ENCODE measurements at places on chromosomes 3 and 15.

DNA sequence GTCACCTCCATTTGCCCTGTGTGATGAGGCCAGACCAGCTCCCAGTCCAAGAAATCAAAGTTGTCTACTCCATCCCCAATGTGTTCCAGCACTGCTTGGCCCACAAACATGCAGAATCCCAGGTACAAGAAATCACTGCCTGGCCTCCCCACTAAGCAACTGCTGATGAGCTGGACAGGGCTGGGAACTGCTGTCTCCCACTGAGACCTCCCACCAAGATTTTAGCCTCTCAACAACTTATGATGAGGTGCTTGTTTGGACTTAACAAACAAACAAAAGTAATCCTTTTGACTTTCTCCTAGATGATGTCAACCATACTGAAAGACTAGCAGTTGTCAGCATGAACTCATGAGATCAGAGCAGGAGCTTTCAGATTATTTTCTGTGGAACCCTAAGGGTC, 260.1 kb upstream of the UBE2E2 start:
- no peak for DNase-seq

DNA sequence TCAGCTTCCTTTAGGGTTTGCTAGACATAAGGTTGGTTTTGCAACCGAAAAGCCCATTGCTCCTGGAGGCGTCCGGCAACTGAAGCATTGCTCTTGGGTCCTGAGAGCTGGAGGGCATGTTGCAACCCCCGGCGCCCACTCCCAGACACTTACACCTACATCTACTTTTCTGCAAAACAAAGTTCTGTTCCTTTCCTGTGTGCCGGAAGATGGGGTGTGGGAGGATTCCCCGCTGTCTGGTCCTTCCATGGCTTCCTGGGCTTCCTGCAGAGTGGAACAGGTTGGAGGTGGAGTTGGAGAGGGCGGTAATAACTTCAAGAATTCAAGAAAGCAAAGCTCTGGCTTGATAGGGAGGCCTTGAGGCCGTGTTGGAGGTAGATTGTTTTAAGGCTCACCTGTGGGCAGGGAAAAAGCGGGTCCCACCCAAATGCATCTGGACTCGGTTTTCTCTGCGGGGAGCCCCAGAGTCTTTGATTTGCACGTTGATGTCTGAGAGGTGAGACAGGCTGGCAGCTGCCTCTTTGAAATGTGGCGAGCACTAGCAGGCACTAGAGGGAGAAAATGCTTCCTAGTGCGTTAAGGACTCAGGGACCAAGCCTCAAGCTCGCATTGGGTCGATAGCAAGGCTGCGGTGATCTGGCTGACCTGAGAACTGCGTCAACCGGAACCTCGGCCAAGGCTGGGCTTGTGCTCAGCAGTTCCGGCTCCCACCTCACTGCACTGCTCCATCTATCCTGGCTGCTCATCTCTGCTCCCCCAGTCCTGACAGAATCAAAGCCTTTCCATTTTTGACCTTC, 39.5 kb downstream of the NR2F2 start:
- DNase-seq = no peak

DNA sequence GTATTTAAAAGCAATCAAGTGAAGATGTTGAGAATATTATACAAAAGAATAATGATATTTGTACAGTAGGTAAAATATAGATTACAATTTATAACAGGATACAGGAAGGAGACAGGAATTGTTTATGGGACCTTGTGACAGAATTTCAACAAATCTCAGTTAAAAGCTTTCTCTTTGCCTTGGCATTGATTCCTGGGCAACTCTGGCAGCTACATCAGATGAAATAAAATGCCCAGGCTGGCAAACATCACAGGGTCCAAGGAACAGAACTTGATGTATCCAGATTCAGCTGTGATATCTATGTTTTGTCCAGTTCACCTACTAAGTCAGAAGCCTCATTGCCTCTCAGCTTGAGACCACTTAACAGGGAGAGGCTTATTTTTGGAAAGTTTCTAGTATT, 473.1 kb downstream of the MCTP2 start:
- no peak for DNase-seq

DNA sequence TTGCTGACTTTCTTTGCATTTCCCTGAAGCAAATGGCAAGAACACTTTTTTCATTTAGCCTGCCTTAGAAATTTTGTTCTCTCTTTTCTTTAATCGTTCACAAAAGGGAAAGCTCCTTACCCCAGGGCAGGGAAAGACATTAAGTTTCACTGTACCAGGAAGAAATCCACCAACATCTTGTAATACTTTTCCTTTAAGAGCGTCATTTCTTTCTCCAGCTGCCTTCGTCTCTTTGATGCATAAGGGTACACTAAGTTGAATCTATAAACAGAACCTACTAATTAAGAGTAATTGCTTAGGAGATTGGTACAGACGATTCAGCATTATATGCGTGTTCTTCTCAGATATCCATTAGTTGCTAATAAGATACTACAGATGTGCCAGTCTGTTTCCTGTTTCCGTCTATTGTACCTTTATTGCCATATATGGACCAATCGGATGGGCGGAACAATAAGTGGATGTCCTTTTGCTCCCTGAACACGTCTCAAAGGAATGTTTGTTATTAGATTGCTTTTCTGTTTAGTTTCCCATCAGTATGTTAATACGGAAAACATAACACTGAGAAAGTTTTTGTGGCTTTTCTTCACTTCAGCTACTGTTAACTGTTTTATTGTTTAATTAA, 276.7 kb upstream of the RARB start:
- no peak for DNase-seq

GRCh38 chr15:28023933-28024888, 74.9 kb downstream of the OCA2 start:
- DNase-seq = no peak

DNA sequence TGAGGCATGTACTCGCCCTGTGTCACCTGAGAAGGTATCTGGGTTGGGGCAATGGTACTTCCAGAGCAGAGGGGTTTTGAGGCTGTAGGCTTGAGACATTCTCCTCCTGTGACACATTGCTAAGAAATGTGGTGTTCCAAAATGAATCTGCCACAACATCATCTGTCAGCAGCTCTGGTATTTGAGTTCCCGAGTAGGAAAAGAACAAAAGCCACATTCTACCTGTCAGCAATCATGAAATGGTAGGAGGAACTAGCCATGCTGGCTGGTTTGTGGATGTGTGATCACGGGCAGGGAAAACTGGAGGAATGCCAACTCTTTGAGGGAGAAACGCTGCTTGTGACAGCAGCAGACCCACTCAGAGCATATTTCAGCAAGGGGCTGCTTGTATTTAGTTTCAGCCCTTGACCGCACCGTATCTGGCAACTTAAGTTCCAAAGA, 579.4 kb upstream of the TBL1XR1 start:
- DNase-seq = no peak

GRCh38 chr3:133761605-133762484, 15.7 kb downstream of the TF start:
- DNase-seq = no peak

GRCh38 chr3:188316723-188317070, 162.7 kb downstream of the LPP start:
- DNase-seq = no peak

- no peak for DNase-seq
These were observed 13.8 kb downstream of the THSD4 start for GRCh38 chr15:71128939-71129562.

- DNase-seq = no peak
These were observed 61.3 kb downstream of the PPARG start for GRCh38 chr3:12349895-12350811.

DNA sequence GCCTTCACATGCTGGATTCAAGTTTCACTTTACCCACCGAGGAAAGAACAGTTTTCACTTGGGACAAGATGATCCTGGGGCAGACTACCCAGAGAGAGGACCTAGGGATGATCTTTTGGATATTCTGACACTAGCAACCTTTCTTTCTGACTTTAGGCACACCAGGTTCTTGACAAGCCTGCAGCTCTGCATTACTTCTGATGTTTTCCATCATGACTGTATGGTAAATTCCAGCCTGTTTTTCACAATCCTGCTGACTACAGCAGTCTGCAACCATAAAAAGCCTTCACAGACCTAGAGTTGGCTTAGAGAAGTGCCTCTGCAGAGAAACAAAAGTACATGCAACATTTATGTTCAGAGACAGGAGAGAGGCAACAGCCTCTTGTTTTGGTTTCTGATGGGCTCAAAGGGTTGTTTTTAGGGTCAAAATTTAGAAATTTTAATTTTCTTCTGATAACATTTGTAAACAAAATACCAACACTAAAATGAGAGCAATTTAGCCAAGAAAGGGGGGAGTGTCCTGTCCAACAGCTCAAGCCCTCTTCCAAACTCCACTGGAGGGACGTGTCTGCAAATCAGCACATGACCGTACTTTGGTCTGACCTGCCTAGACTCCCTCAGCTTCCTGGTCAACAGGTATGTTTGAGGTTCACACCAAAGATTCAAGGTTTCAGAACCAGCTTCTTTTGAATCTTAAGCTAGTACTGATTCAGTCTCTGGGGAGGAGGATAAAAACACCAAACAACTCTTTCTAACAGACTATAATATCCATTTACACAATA, 799 bp downstream of the ABI3BP start:
- no peak for DNase-seq

GRCh38 chr3:37279236-37279635, 104.9 kb upstream of the LRRFIP2 start:
- DNase-seq = no peak

DNA sequence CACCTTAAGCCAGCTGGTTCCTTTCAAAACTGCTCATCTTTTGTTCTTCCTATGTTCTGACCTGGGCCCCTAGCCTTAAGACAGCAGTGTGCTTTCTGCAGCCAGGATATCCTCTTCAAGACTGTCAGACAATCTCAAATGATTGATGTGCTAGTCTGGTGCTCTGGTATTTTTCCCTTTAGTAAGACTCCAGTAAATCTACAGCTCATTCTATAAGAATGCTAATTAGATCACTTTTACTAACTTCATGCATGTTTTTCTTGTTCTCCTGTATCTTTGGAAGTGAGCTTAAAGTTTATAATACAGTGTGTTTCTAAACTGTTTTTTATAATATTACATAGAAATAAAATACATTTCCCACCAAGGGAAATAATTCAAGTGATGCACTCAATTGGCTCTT, 220.9 kb upstream of the NANOGP8 start:
- no peak for DNase-seq

GRCh38 chr3:159870723-159871122, 117.9 kb upstream of the IL12A start:
- no peak for DNase-seq

GRCh38 chr3:181278468-181279238, 289.1 kb upstream of the DNAJC19 start:
- no peak for DNase-seq

- DNase-seq = no peak
These were observed 64.2 kb downstream of the DMXL2 start for GRCh38 chr15:51558411-51558810.

GRCh38 chr3:184399410-184399809, 19.6 kb downstream of the CHRD start:
- DNase-seq = no peak

DNA sequence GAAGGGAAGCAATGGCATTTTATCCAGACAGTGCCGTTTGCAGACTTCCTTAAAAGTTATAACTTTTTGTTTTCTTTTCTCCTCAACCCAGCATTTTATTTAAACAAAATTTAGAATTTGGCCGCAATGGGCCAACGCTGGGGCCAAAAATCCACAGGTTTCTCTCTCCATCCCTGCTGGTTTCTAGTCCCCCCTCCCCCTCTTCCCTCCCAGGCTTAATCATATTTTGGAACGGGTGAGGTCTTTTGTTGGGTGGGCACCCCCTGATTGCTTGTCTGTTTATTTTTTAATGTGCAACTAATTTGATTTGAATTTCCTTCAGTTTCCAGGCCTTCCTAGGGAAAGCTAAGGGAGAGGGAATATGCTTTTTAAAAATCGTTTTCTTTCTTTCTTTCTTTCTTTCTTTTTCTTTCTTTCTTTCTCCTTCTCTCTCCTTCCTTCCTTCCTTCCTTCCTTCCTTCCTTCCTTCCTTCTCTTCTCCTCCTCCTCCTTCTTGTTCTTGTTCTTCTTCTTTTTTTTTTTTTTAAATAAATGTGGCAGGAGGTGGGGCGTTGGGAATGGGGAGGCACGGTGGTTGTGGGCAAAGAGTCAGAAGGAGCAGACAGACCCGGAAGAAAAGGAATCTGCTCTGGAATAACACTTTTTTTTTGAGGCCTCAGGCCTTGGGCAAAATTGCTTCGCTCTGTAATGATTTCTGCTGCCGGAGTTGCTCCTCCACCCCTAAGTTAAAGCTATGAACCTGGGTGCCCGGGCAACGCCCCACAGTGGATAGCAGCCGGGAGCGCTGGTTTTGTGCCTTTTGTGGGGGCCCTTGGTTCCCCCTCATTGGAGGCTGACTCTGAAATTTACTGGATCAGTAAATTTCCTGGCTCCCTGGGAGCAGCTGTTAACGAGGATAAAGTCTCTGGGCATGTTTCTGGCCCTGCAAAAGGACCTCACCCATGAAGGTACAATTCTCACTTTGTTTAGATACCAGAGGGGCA, 1.9 kb downstream of the FNDC3B start:
- no peak for DNase-seq

DNA sequence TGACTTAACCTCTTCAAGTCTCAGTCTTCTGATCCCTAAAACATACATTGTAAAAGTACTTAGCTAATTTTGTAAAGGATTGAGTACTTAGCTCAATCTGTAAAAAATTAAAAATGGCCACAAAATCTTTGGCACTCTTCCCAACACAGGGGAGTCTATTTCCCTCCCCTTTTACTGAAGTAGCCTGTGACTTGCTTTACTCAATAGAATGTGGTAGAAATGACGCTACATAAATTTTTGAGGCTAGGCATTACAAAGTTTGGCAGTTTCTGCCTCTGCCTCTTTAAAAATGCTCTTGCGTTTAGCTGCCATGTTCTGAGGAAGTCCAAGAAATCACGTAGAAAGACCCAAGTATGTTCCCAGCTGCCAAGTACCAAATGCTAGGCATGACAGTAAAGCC, 80.2 kb downstream of the CBLB start:
- no peak for DNase-seq

GRCh38 chr3:149964291-149964690, 6.4 kb downstream of the PFN2 start:
- DNase-seq = no peak

DNA sequence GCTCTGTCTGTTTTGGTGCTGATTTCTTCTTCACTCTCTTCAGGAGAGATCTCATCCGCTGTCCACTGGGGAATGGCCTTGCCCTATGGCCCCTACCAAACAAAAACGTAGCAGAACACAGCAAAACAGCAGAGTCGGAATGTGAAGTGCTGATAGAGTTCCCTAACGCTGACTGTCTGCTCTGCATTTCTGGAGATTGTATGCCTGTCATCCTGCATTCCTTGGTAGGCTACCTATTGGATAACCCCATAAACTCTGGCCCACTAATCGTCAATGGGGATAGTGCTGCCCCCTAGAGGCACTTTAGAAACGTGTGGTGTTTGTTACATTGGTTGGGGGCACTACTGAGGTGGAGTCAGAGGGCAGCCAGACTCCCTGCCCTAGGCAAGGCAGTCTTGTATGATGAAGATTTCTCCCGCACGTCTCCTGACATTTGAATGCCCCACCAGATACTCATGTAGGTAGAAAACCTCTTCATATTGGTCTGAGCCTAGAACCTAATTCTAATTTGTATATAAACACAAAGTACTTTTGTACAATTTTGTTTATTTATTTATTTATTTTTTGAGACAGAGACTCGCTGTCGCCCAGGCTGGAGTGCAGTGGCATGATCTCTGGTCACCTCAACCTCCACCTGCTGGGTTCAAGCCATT, 15.6 kb upstream of the MAGEF1 start:
- no peak for DNase-seq

- no peak for DNase-seq
These were observed 10.8 kb downstream of the GLYCTK start for GRCh38 chr3:52298149-52299098.

Measured in stimulated activated CD8-positive, alpha-beta memory T cell treated with anti-CD3 and anti-CD28 coated beads, Interleukin-2, amount 100 ng/mL, for 1 hour (primary cell).